Hindlimb muscle (tissue), 1 donor: ENCODE measurements at places on chromosomes 5 and 9. TPM values are rescaled to one million over a fixed set of nuclear protein-coding genes. Genes with fewer than 3 reads are reported as not detected.

GDF9 gene
- polyA plus RNA-seq, result 0.83 TPM

CENPK gene
- polyA plus RNA-seq, result 11.4 TPM

AHRR gene
- 2.3 TPM for polyA plus RNA-seq

ZCCHC7 gene
- 11.0 TPM for polyA plus RNA-seq

PCDHGA7 gene
- 1.6 TPM for polyA plus RNA-seq

SPINK4 gene
- 0.52 TPM for polyA plus RNA-seq

GABRA1 gene
- polyA plus RNA-seq, result not detected

CDH6 gene
- polyA plus RNA-seq, result 4.5 TPM

PCDHB16 gene
- polyA plus RNA-seq, result 3.9 TPM

ARL14EPL gene
- polyA plus RNA-seq, result 0.10 TPM

LIFR gene
- polyA plus RNA-seq, result 48.9 TPM

SYNPO gene
- 32.8 TPM for polyA plus RNA-seq

MYOT gene
- 268 TPM for polyA plus RNA-seq

CD14 gene
- polyA plus RNA-seq, result 30.9 TPM

TAF11L2 gene
- polyA plus RNA-seq, result not detected

FGFR4 gene
- polyA plus RNA-seq, result 195 TPM

FOXD4L4 gene
- polyA plus RNA-seq, result not detected

CDC20B gene
- polyA plus RNA-seq, result 0.12 TPM

ROPN1L gene
- polyA plus RNA-seq, result 0.25 TPM

EIF4E1B gene
- 0.12 TPM for polyA plus RNA-seq

SEMA6A gene
- polyA plus RNA-seq, result 64.4 TPM

PARP8 gene
- polyA plus RNA-seq, result 13.2 TPM

FREM1 gene
- 20.2 TPM for polyA plus RNA-seq

FRMPD1 gene
- 19.2 TPM for polyA plus RNA-seq

SHROOM1 gene
- polyA plus RNA-seq, result 2.8 TPM

NOXA1 gene
- 4.2 TPM for polyA plus RNA-seq

FOXI1 gene
- not detected for polyA plus RNA-seq

PTPRD gene
- polyA plus RNA-seq, result 88.9 TPM

NFX1 gene
- polyA plus RNA-seq, result 25.6 TPM

CORO2A gene
- 0.37 TPM for polyA plus RNA-seq

GPR21 gene
- 0.39 TPM for polyA plus RNA-seq

GABRA6 gene
- not detected for polyA plus RNA-seq

SLCO6A1 gene
- 0.40 TPM for polyA plus RNA-seq

LMX1B gene
- polyA plus RNA-seq, result 0.28 TPM

OR13C4 gene
- polyA plus RNA-seq, result not detected

FAM221B gene
- 0.35 TPM for polyA plus RNA-seq

ICE1 gene
- 25.5 TPM for polyA plus RNA-seq

STK10 gene
- 28.1 TPM for polyA plus RNA-seq

ACOT12 gene
- polyA plus RNA-seq, result not detected
